RPMI8226 (cell line): ENCODE measurements at places on chromosomes 6 and 20.

GRCh38 chr20:58435237-58435636, 46.2 kb downstream of the VAPB start:
- no peak for DNase-seq

GRCh38 chr6:166497087-166497899, 89.2 kb downstream of the RAMACL start:
- no peak for DNase-seq

GRCh38 chr6:33314515-33314942, 651 bp upstream of the TAPBP start:
- peak; percentile 70 for DNase-seq

- peak; percentile 67 for DNase-seq
Observed at GRCh38 chr6:10411971-10412460, 2.9 kb downstream of the TFAP2A start.

- DNase-seq = no peak
Observed at GRCh38 chr6:37059344-37060194, 54.1 kb downstream of the FGD2 start.

- no peak for DNase-seq
Observed at GRCh38 chr6:147986846-147987245, 355.8 kb upstream of the SASH1 start.
